ENCODE measurements at places on chromosomes 1 and 21. TPM values are rescaled to one million over a fixed set of nuclear protein-coding genes. Genes with fewer than 3 reads are reported as not detected.

Gene RNF186
- total RNA-seq = not detected

Gene RGSL1
- total RNA-seq = not detected

Gene ST6GALNAC3
- 26.4 TPM for total RNA-seq

Gene KRTAP19-6
- not detected for total RNA-seq

Gene TENT5C
- total RNA-seq = 3.8 TPM

Gene GCSAML
- not detected for total RNA-seq

Gene CHODL
- total RNA-seq = 1.7 TPM

Gene CR1
- total RNA-seq = 1.1 TPM

Gene CSF1
- total RNA-seq = 13.1 TPM

Gene CD1D
- 0.36 TPM for total RNA-seq

Gene GLMN
- total RNA-seq = 16.3 TPM

Gene CFHR1
- total RNA-seq = not detected

Gene MSH4
- 1.1 TPM for total RNA-seq

Gene RYR2
- 154 TPM for total RNA-seq

Gene CLDN19
- not detected for total RNA-seq

Gene ACADM
- 67.7 TPM for total RNA-seq

Gene C8B
- not detected for total RNA-seq

Gene S100PBP
- total RNA-seq = 43.5 TPM

Gene A3GALT2
- total RNA-seq = not detected

Gene VHLL
- total RNA-seq = not detected

Gene PGLYRP3
- not detected for total RNA-seq

Gene WNT3A
- total RNA-seq = not detected

Gene RGS1
- total RNA-seq = 11.8 TPM

Gene RAVER2
- total RNA-seq = 12.6 TPM

Gene LGR6
- total RNA-seq = 0.25 TPM

Gene C1orf226
- total RNA-seq = 5.5 TPM

Gene CA14
- 8.9 TPM for total RNA-seq

Gene ZNF648
- 0.49 TPM for total RNA-seq

Gene C1orf94
- 0.47 TPM for total RNA-seq

Gene PAX7
- 2.7 TPM for total RNA-seq

Gene MYCL
- 3.3 TPM for total RNA-seq

Gene ZNF691
- 9.2 TPM for total RNA-seq

Gene MAP7D1
- 227 TPM for total RNA-seq

Gene SLC5A9
- not detected for total RNA-seq

Gene IVL
- total RNA-seq = not detected

Gene RTCA
- 35.9 TPM for total RNA-seq

Gene CD160
- total RNA-seq = not detected

Gene MYOM3
- total RNA-seq = not detected

Gene SZRD1
- total RNA-seq = 40.9 TPM

Gene LRRIQ3
- total RNA-seq = 2.8 TPM

Gene SH3D21
- 24.7 TPM for total RNA-seq

Gene NOTCH2
- total RNA-seq = 89.9 TPM

Gene KCNJ9
- 108 TPM for total RNA-seq

Gene ERRFI1
- total RNA-seq = 36.5 TPM

Gene HOOK1
- 39.7 TPM for total RNA-seq

Gene AMY1A
- not detected for total RNA-seq

Gene TEX50
- not detected for total RNA-seq

Measured in dorsolateral prefrontal cortex (tissue), 122 donors.